ENCODE measurements at places on chromosomes 6 and 20.

DNA sequence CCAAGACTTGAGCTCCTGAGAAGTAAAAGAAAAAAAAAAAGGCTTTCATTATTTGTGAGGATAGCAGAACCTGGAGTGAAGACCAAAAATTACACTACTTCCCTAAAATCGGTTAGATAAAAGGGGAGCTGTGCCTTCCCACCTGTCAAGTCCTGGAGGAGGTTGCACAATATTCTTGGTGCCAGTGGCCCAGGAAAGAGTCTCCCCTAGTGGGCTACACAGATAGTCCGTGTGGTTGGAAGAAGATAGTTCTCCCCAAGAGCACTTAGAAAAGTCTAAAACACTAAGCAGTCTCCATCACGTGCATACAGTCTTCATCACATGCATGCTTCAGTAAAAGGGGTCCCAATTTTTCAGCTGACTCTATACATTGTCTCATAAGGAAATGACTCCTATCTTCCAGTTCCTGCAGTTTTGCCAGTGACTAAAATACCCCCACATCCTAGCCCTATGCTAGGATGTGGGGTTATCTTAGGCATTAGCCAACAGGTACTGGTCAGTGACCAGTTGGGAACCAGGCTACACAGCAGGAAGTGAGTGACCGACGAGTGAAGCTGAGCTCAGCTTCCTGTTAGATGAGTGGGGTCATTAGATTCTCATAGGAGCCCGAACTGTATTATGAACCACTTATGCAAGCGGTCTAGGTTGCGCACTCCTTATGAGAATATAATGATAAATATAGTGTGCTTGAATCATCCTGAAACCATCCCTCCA lies 199.5 kb upstream of the FAM83B start:
- no peak for ATAC-seq

DNA sequence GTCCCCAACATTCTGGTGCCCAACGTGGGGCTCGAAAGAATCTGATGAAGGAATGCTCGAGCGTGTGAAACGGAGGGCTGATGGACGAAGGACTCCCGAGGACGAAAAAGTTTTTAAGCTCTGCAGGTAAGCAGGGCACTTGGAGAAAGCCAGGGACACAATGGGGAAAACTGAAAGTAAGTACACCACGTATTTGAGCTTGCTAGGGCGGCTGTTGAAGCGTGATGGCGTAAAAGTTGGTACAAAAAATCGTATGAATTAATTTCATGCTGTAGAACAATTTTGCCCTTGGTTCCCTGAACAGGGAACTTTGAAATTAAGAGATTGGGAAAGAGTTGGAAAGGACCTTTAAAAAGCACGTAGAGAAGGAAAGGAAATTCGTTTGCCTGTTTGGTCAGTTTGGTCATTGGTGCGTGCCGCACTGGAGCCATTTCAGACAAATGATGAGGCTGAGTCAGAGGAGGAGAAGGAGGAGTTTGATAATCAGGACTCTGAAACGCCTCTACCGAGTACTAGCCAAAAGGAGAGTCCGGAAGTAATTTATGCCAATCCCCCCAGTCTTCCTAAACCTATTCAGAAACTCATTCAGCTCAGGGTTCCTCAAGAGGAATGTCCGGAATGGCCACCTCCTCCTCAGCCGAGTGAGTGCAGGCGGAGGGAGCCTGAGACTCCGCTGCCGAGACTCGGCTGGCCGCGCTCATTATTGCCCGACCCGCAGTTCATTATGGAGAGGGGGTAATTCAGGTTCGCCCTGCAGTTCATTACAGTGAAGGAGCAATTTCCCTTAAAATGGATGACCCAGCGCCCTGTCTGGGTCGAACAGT lies 59.2 kb upstream of the PRSS16 start:
- peak; percentile 92 for ATAC-seq

DNA sequence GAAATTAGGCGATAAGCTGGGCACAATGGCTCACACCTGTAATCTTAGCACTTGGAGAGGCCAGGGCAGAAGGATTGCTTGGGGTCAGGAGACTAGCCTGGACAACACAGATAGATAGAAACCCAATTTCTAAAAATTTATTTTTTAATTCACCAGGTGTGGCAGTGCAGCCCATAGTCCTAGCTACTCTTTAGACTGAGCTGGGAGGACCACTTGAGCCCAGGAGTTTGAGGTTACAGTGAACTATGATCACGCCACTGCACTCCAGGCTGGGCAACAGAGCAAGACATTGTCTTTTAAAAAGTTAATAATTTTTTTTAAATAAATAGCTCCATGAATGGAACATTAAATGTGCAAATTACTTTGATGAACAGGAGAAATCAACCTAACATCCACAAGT lies 8.2 kb downstream of the ZNF318 start:
- no peak for ATAC-seq

DNA sequence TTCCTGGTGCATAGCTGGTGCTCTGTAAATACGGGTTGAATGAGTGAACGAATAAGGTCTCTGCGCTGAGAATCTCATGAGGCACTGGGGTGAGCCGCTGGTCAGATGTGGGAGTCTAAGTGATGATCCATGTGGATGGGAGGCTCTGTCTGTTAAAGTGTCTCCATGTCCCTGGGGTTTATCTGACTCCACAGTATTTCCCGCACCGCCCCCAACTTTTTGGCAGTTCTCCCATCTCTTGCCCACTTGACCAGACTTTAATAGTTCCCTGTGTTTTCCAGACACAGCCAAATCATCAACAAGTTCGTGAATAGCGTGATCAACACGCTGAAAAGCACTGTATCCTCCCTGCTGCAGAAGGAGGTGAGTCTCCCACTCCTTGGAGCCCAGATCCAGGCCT lies 9.9 kb downstream of the BPIFA2 start:
- ATAC-seq, result no peak

- no peak for ATAC-seq
These were observed 68.1 kb upstream of the SNRPB2 start for GRCh38 chr20:16661756-16662155.

- no peak for ATAC-seq
These were observed 800 bp upstream of the DYNLT1 start for GRCh38 chr6:158645064-158646022.

DNA sequence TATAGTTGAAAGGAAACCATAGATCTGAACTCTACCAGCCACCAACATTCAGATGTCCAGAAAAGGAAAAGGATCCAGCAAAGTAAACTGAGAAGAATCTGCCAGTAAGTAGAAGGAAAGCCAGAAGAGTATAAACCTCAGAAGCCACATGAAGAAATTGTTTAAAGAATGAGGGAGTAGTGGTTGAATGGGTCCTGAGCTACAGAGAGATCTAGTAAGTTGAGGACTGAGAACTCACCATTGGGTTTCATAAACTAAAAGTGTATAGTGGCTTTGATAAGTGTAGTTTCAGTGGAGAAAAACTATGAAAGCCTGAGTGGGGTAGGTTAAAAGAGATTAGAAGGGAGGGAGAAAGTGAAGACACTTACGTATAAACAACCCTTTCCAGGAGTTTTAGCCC lies 32.0 kb upstream of the SUMO4 start:
- ATAC-seq, result no peak

DNA sequence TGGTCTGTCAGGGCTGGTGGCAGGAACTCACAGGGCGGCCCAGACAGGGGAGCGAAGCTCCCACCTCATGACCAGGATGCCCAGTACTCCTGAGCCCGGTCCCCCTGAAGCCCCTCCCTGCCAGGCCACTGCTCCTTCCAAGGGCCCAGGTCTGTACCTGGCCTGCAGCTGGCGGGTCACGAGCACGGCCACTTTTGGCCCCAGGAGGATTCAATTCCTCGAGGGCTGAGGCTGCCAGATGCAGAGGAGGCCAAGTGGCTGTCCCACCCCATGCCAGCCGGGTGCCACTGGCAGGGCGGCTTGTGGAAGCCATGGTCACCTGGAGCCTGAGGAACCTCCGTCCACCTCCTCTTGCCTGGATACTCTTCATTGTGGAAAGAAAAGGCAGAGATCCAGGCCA lies 17.4 kb downstream of the PMEPA1 start:
- no peak for ATAC-seq

- ATAC-seq, result no peak
These were observed 123.2 kb upstream of the BMP5 start for GRCh38 chr6:55998576-55998975.

DNA sequence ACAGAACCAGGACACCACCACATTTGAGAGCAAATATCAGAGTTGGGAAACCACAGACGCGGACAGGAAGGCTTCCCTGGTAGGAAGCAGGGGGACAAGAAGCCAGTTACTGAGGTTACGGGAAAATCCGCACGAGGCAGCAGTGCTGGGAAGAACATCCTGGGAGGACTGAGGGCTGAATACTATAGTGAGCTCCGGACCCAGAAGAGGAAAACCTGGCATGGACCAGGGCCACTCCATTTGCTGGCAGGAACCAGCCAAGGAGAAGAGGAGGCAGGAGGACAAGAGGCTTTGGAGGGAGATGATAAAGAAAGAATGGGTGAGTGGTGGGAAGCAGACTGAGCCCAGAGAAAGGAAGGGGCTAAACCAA lies 6.1 kb upstream of the DSN1 start:
- no peak for ATAC-seq

- ATAC-seq, result peak; percentile 94
These were observed 207.1 kb downstream of the PREX1 start for GRCh38 chr20:48620507-48621375.

GRCh38 chr6:30816791-30817739 lies 67.3 kb upstream of the DDR1 start:
- no peak for ATAC-seq

DNA sequence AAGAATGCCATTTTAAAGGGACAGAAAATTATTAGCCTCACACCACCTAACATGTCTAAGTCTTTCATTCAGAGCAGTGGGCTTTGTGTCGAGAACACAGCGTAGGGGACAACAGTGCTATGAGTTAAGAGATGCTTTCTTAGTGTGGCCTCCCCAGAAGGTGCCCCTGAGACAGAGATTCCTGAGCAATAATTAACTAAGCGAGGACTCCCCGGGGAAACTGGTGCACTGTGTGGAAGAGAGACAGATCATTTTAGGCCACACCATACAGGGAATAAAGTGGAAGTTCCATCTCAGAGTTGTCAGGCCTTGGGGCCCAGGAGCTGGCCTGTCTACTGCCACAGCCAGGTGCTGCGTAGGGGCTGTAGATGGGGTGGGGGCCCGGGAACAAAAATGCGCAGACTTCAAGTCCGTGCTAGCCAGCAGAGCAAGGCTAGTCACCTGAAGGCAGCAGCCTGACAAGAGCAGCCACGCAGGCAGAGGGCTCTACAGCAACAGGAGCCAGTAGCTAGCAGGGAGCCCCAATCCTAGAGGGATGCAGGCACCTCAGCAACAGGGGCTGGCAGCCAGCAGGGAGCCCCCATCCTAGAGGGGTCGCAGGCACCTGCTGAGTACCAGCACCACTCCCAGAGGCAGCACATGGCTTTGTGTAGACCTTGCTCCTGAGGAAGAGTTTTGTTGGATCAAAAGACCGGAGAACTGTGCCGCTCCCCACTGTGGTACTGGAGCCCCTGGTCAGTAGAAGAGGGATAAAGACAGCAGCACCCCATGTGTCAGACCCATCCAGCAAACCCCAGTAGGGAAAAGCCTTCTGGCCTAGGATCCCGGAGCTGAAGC lies 63.0 kb upstream of the NXT1 start:
- ATAC-seq, result no peak

GRCh38 chr6:36920049-36920448 lies 34.3 kb downstream of the C6orf89 start:
- peak; percentile 62 for ATAC-seq

DNA sequence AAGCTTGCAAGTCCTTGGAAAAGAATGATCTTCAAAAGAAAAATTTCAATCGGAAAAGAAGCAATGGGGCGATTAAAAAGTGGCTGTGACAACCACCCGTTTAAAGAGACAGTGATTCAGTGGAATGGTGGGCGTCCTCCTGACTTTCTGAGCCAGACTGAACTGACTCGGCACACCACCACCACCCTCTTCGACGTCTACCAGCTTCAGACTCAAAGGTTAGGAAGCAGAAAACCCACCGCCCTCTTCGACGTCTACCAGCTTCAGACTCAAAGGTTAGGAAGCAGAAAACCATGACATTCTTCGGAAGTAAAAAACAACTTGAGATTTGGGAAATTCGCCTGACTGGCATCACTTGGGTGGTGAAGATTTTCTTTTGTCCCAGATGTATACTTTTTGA lies 28.3 kb upstream of the IRF4 start:
- no peak for ATAC-seq

DNA sequence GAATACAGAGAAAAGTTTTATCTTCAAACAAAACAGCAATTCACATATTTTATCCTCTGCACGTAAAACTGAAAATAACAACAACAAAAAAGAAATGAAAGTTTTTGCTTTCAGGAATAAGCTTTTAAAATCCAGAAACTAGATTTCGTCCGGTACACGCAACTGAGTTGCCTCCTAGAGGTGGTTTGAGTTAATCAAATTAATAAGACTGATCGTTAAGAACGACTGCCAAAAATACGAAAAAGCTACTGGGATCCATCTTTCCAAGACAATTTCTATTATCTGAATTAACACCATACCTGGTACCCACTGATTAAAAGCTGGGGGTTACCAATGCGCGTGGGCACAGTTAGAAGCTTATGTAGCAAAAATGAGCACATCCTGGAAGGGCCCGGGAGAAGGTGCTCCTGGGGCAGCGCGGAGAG lies 669 bp downstream of the PDCD2 start:
- no peak for ATAC-seq

Data from esophagus mucosa (tissue), 1 donor.